ENCODE measurements at places on chromosomes 2 and 18. TPM values are rescaled to one million over a fixed set of nuclear protein-coding genes. Genes with fewer than 3 reads are reported as not detected.

- H3K4me1 ChIP-seq = no peaks in the 10 kb centered on the region
- DNase-seq = no peak
- no peak overlapping the region for H3K27ac ChIP-seq
- H3K4me3 ChIP-seq = no peak overlapping the region
Observed at GRCh38 chr2:36420569-36421181, 65.1 kb downstream of the CRIM1 start.

- H3K4me3 ChIP-seq = no peak overlapping the region
- H3K36me3 ChIP-seq = no peaks in the 10 kb centered on the region
- H3K4me1 ChIP-seq = no peaks in the 10 kb centered on the region
- no peak overlapping the region for H3K27ac ChIP-seq
Observed at GRCh38 chr2:189049709-189050164, 75.6 kb downstream of the COL3A1 start.

DNA sequence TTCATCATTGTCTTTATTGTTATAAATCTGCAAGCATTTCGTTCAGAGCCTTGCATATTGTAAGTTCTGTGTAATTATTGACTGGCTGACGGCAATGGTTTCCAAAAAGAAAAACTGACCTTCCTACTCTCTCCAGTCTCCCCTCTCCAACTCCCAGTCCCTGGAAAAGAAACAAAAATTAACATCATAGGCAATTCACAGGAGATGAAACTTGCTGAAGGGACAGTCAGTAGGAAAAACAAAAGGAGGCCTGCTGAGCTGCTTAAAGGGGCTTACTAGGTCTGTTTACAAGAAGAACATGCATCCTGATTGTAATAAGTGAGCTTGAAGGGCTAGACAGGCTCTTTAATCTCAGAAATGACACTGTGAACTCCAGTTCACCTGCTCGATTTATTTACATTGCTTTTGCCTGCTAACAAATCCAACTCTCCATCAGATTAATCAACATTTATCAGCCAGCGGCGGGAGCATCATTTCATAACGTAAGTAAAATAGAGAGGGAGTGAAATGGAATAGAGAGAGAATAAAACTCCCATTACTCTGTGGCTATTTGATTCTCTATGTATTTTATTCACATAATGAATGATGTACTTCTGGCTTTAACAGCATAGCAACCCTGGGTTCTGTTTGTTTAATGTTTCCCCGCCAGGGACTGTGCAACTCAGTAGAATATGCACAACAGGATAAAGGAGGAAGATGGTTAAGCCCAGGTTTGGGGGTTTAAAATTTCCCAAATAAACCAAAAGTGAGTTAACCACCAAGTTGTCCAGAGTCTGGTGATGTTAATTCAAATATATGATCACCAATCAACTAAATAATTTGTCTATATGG lies 256.7 kb upstream of the SETBP1 start:
- DNase-seq = no peak
- no peaks in the 10 kb centered on the region for H3K36me3 ChIP-seq
- H3K27ac ChIP-seq = no peak overlapping the region

DNA sequence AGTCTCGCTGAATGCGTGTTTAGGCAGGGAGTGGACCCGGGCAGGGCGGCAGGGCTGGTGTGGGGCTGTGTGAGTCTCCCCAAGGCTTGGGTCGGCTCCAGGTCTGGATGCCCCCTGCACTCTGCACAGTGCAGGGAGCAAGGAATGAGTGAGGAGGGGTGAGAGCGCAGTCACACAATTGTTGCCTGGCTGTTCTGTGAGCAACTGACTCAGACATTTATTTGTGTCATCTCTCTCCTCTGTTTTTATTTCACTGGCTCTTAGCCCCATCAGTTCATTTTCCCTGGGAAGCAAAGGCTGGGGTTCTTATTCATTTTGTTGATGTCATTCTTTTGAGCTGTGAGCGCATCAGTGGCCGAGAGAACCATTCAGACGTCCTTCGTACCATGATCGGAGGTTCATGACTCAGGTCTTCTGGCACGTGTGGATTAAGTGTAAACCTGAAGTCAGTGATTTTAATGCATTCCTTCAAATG lies 61.1 kb downstream of the GATA6 start:
- no peak overlapping the region for H3K4me3 ChIP-seq
- H3K4me1 ChIP-seq = no peaks in the 10 kb centered on the region
- DNase-seq = no peak
- no peak overlapping the region for H3K27ac ChIP-seq
- no peaks in the 10 kb centered on the region for H3K36me3 ChIP-seq

- peaks cover 12% of the 10 kb centered on the region for H3K4me1 ChIP-seq
- no peak for DNase-seq
- peaks cover 3% of the 10 kb centered on the region for H3K27me3 ChIP-seq
- H3K4me3 ChIP-seq = no peak overlapping the region
Observed at GRCh38 chr2:187586011-187586641, 31.9 kb upstream of the TFPI start.

DNA sequence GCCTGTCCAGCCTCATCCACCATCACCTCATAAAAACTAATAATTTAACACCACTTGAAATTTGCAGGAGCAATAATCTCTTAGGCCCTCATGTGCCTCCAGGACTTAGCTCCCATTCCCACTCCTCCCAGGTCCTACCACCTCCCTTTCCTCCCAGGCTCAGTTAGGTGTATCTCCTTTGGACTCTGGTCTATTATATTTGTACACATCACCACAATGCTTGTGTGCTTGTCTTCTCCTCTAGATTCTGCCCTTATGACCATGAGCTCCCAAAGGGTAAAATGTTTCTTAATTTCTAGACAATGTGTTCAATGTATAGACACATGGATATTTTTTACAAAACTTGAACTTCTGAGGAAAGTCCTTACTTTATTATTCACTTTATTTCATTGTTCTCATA lies 182.0 kb upstream of the ZC3H15 start:
- no peaks in the 10 kb centered on the region for H3K36me3 ChIP-seq
- H3K27me3 ChIP-seq = no peaks in the 10 kb centered on the region
- no peak overlapping the region for H3K4me3 ChIP-seq

- H3K4me3 ChIP-seq = no peak overlapping the region
- no peaks in the 10 kb centered on the region for H3K36me3 ChIP-seq
- no peaks in the 10 kb centered on the region for H3K4me1 ChIP-seq
- H3K27me3 ChIP-seq = peaks cover 3% of the 10 kb centered on the region
Observed at GRCh38 chr2:201975434-201975833, 58.2 kb upstream of the FZD7 start.

The RAMP1 gene
- 5.8 TPM for total RNA-seq

The FIGN gene
- total RNA-seq = not detected

The DPP10 gene
- total RNA-seq = not detected
